ENCODE measurements at places on chromosomes 12 and 14.

- DNase-seq = no peak
These were observed 51.6 kb upstream of the DLK1 start for GRCh38 chr14:100674897-100675619.

DNA sequence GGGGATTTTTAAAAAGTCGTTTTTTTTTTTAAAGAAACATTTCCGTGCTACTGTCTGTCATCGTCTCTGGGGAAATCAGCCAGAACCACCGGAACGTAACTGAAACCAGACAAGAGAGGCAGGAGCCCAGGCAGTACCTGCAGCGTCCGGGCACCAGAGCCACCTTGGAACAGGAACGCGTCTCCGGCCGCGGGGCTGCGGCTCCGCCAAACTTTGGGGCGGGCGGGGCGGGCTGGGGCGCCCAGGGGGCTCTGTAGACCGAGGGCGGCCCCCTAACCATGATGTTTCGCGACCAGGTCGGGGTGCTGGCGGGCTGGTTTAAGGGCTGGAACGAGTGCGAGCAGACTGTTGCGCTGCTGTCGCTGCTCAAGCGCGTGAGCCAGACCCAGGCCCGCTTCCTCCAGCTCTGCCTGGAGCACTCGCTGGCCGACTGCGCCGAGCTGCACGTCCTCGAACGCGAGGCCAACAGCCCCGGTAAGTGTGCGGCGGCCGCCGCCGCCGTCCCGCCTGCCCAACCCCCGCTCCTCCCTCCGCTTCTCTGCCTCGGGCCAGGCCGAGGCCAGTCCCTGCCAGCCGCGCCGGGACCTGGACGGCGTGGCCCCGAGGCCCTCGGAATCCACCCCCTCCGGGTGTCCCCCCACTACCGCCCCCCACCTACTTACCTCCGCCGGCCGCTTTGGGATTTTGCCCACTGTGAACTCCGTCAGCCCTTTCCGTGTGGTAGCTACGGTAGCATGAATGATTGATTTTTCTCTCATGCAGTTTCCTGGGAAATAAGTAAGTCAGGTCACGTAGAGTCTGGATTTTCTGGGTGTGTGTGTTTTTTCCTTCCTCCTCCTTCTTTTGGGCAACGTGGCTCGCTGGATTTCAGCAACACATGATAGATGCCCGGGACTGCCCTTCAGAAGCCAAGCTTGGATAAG is 972 bp downstream of the SAMD4A start:
- no peak for DNase-seq

DNA sequence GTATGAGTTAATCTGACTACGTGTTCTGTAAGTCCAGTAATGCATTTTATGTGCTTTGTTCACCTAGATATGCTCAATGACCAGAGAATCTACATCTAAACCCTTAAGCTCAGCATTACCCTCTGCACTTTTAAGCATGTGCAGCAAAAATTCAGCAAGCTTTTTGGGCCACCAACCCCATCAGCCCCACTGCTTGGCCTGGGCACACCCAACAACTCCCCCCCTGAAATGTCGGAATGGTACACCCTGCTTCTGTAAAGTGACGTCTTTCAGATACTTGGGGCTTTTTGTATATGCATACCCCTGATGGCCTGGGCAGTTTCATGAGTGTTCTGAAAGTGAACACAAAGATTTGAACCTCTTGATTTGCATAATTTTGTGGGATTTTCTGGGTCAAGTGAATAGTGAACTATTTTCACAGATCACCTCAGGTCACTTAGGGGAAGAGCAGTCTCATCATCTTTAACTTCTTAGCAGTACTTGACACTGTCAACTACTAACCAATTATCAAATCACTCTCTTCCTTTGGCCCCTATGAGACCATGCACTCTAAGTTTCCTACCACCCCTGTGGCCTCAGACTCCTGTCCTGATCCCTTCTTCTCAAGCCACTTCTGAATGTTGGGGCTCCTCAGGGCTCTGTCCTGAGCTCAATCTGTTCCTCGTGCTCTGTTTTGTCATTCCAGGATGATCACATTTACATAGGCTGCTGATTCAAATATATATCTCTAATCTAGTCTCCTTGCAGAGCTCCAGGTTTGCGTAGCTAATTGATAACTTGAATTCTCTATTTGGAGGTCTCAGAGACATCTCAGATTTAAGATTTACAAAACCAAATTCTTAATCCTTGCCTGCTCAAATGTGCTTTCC is 36.3 kb upstream of the PPM1A start:
- no peak for DNase-seq

DNA sequence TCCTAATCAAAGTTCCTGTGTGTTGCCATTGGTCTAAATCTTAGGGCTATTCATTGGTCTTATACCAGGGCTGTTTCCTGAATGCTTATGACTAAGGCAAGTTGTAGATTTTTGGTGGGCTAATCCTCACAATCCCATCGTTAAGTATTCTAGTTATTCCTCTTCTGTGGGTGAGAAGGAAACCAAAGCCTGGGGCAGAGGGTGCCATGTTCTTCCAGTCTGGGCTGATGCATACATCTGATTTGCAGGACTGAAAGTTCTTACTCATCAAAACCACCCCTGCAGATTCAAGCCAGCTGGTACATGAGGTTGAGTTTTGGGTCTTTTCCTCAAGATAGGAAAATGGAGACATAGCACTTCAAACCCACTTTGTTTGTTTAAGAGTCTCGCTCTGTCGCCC is 25.7 kb downstream of the PPP1CC start:
- DNase-seq = no peak

DNA sequence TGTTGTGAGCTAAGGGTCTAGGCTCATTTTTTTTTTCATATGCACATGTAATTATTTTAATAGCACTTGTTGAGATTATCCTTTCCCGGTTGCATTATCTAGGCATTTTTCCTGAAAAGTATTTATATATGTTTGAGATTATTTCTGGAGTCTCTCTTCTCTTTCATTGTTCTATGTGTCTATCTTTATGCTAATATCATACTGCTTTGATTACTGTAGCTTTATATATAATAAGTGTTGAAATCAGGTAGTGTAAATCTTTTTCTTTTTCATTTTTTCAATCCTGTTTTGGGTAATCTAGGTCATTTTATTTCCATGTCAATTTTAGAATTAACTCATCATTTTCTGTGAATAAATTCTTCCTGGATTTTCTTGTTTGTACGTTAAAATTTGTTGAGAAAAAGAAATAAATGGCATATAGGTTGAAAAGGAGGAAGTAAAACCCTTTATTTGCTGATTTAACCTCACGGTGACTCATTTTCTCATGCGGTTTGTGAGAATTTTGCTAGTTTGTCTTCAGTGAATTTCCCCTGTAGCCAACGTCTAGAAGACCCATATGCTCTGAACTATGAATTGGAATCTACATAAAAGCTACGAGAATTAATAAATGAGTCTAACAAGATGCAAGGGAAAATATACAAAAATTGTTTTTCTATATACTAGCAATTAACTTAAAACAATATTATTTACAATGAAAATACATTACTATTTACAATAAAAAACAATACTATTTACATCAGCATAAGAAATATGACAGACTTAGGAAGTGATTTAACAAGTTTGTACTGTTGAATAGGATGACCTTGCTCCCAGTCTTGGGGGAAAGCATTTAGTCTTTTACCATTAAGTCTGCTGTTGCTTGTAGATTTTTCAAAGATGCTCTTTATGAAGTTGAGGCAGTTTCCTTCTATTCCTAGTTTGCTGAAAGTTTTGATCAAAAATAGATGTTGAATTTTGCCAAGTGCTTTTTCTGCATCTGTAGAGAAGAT is 105.0 kb downstream of the SNAPC1 start:
- DNase-seq = no peak

GRCh38 chr12:28032811-28033537 is 60.4 kb upstream of the PTHLH start:
- DNase-seq = no peak

DNA sequence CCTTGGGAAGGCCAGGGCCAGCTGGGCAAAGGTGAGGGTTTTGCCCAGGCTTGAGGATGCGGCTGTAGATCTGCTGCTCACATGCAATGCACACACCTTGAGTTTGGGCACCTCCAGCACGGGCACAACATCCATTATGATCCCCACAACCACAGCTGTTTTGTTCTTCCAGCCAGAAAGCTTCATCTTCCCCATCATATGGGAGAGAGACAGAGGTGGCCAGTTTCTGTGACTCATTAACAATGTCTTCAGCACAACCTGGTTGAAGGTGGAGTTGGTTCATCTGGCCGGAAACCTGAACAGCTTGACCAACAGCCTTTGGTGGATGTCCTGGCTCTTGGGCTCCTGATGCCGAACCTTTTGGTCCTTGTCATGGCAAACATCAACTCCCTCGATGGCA is 163.7 kb upstream of the CCND2 start:
- no peak for DNase-seq

GRCh38 chr14:39430762-39431415 is 1.3 kb downstream of the FBXO33 start:
- no peak for DNase-seq

GRCh38 chr12:123602651-123603195 is 824 bp downstream of the DDX55 start:
- DNase-seq = no peak

GRCh38 chr14:61555056-61555838 is 140.1 kb upstream of the HIF1A start:
- no peak for DNase-seq

- no peak for DNase-seq
These were observed 77.2 kb downstream of the RPL10L start for GRCh38 chr14:46574221-46574977.

- no peak for DNase-seq
These were observed 148.3 kb downstream of the SAMD4A start for GRCh38 chr14:54715239-54715638.

- no peak for DNase-seq
These were observed 417.7 kb downstream of the ATP23 start for GRCh38 chr12:58359084-58359483.

- no peak for DNase-seq
These were observed 46.1 kb downstream of the SLC24A4 start for GRCh38 chr14:92369097-92369496.

DNA sequence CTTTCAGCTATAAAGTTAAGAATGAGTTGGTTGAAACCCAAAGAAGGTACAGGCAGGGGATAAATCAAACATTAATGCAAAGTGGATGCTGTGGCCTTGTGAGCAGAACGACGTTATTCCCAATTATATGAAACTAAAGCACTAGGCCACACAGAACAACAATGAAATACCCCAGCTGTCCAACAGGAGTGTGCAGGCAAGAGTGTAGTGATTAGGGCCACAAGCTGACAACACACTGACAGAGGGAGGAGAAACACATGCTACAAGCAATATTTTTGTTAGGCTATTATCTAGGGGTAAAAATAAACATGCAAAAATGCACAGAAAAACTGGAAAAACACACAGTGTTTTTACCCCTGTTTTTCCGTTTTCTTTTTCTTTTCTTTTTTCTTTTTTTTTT is 15.0 kb downstream of the MAP3K9 start:
- no peak for DNase-seq

- DNase-seq = no peak
These were observed 44.4 kb downstream of the TBX5 start for GRCh38 chr12:114361545-114361944.

- DNase-seq = no peak
These were observed 4.8 kb upstream of the LGMN start for GRCh38 chr14:92753250-92753649.

DNA sequence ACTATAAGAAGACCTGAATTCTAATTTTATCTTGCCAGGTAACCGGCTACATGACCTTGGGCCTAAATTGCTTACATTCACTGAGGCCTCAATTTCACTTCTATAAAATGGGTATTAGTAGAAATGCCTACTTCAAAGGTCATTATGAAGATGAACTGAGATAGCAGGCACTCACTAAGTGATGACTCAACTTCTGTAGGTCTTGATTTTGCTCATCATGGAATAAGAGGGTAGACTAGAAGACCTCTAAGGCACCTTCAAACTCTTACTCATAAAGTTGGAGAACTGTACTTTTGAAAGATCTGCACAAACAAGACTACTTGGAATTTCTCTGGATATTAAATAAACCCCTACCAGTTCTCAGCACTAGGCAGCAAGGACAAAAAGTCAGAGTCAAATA is 39.3 kb upstream of the FRMD6 start:
- no peak for DNase-seq

- no peak for DNase-seq
These were observed 168.1 kb downstream of the PDZRN4 start for GRCh38 chr12:41356181-41356580.
